ENCODE measurements at places on chromosomes 11 and 22.
A peak's percentile ranks its signal among the peaks of the same experiment; 100 is the strongest.

- no peak for DNase-seq
Measured at GRCh38 chr11:91998481-91998880, 226.1 kb upstream of the FAT3 start.

- no peak for DNase-seq
Measured at GRCh38 chr11:61976813-61977475, 9.5 kb upstream of the FTH1 start.

DNA sequence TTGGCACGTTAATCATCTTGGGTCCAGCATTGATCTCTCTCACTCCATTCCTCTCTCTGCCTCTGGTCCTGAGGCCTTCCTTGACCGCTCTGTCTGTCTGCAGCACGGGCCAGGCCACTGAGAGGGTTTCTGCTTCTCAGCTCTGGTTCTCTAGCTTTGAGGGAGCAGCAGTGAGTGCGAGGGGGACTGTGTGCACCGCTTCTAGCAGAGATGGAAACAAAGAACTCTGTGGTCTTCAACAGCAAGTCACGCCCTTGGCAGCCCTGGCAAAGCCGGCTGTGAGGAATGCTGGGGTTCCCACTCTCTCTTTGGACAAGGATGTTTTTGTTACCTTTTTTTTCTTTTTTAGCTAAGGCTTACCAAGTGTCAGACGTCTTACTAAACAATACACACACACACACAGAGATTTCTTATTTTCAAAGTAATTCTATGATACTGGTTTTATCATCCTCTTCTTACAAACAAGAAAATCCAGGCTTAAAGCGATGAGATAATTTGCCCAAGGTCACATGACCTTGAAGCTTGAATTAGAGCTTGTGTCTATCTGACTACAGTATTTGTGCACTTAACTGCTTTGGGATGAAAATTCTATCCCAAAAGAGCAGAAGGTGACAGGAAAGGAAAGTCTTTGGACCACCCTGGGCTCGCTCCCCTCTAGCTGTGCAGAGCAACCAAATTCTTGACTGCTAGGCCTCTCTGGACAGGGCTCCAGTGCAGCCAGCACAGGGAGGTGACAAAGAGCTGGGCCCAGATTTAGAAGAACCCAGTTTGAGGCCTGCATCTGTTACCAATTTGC lies 293.2 kb downstream of the NTM start:
- DNase-seq = no peak

DNA sequence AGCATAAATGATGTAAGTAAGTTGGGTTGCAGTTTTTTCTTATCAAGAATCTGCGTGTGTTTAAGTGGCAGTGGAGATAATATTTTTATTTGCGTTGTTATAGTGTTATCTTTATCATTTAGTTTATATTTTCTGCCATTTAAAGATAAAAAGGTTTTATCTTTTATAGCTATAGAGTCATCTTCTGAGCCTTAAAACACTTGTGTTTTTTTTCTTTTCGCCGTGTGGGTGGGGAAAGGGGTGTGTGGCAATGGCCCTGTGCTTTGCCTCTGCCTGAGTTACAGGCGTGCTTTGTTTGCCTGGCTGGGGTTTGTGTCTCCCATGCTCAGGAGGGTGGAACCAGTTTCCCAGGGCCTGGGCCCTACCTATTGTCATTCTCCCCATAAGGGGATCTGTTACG lies 16.2 kb downstream of the ARHGEF12 start:
- DNase-seq = no peak

GRCh38 chr22:39534591-39535356 lies 2.2 kb upstream of the RPS19BP1 start:
- DNase-seq = peak; percentile 65

GRCh38 chr22:44001521-44001920 lies 22.6 kb upstream of the PARVB start:
- no peak for DNase-seq

DNA sequence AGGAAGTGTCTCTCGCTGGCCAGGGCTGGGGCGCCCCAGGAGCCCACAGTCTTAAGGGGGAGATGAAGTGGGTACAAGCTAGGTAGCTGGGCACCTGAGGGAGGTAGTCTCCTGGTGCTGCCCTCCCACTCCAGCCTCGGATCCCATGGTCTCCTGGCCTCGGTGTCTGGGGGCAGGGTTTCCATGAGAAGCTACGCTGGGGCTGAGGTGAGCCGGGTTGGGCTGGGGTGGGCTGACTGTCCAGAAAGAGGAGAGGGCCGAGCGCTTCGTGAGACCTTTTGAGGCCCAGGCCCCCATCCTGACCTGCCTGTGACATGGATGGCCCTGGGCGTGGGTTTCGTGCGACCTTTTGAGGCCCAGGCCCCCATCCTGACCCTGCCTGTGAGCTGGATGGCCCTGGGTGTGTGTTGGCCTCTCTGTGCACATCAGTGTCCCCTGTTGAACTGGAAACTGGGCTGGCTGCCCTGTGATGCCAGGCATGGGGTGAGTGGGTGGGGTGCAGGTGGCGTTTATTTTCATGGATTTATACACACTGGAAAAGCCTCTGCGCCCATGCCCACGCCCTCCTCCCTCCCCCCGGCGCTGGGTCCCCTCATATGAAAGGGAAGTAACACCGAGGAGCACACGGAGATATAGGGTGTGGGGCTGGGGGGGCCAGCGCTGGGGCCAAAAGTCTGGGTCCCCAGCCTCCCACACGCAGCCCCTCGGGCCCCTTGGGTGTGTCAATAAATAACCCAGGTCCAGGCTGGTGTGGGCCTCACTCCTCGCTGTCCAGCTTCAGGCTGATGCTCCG lies 8.6 kb downstream of the AIP start:
- DNase-seq = no peak

All from epithelial cell of esophagus (primary cell).